ENCODE measurements at places on chromosomes 16 and 17.

GRCh38 chr16:53971616-53972015 lies 267.7 kb downstream of the FTO start:
- peak; percentile 80 for DNase-seq

- no peak for DNase-seq
Observed at GRCh38 chr17:50036455-50037261, 19.3 kb upstream of the ITGA3 start.

DNA sequence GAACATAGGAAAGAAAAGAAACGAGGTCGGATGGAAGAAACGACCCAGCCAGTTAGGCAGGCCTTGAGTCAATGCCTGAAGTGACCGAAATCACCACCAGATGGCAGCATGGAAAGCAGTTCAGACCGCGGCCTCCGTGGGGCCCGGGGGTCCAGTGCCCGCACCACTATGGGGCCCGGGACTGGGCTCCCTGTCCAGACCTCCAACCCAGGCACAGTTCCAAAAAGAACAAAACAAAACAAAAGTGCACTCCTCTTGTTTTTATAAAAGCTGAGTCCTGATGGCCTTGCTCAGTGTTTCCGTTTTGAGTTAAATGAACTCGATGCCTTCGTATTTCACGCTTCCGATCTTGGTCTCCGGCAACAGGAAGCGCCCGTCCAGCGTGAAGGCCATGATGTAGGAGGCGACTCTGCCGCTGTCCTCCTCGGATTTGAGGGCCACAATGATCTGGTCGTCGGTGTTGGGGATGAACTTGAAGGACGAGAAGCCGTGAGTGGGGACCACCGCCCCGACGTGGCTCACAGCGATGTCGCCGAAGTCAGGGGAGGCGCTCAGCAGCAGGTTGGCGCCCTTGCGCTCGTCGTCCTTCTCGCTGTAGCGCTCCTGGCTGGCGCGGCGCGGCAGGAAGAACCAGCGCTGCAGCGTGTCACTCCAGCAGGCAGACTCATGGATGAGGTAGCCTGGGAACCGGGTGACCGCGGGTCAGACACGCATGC lies 13.7 kb upstream of the LGALS3BP start:
- peak; percentile 58 for DNase-seq

DNA sequence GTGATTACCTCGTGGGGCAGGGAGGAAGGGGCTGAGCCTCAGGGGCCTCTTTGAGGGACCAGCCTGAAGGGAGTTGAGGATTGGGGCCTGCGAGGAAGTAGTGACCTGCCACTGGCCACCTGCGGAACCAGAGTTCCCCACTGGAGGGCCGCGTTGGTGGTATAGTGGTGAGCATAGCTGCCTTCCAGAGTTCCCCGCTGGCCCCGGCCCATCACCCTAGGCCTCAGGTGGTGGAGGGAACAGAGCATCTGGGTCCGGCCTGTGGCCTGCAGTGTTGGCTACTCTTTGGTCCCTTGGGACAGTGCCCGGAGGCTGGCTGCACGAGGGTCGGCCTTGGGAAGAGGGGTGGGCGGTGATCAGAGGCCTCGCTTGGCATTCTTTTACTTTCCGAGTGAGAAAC lies 20.5 kb downstream of the MGAT5B start:
- no peak for DNase-seq

GRCh38 chr16:30888856-30889499 lies 4.9 kb downstream of the BCL7C start:
- DNase-seq, result no peak

- no peak for DNase-seq
Observed at GRCh38 chr16:50836121-50836621, 94.3 kb downstream of the CYLD start.

DNA sequence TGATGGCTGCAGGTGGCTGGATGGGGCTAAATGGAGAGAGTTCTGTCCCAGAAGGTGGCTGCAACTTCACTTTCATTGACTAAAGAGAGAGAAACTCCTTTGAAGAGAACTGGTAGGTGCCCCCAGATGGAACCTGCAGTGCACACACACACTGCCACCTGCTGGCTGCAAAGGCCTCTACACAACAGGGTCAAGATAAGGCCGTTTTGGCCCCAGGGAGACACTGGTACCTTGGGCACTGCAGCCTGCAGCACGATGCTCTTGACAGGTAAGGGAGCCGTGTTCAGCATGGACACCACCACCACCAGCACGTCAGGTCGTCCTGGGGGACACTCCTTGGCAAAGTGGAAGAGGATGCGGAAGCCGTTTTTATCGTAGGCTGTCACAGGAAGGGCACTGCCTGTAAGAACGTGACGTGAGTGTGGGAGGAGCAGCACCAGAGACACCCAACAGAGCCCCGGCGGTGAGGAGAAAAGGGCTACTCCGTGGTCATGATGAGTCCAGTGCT lies 22.7 kb downstream of the GGA3 start:
- peak; percentile 57 for DNase-seq

DNA sequence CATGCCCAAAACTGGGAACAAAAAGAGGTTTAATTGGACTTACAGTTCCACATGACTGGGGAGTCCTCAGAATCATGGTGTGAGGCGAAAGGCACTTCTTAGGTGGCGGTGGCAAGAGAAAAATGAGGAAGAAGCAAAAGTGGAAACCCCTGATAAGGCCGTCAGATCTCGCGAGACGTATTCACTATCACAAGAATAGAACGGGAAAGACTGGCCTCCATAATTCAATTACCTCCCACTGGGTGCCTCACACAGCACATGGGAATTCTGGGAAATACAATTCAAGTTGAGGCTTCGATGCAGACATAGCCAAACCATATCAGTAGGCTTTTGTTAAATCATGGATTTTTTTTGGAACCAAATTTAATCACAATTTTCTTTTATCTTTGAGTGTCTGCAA lies 24.4 kb downstream of the RBL2 start:
- no peak for DNase-seq

- no peak for DNase-seq
Observed at GRCh38 chr17:7992924-7993323, 9.5 kb upstream of the GUCY2D start.

DNA sequence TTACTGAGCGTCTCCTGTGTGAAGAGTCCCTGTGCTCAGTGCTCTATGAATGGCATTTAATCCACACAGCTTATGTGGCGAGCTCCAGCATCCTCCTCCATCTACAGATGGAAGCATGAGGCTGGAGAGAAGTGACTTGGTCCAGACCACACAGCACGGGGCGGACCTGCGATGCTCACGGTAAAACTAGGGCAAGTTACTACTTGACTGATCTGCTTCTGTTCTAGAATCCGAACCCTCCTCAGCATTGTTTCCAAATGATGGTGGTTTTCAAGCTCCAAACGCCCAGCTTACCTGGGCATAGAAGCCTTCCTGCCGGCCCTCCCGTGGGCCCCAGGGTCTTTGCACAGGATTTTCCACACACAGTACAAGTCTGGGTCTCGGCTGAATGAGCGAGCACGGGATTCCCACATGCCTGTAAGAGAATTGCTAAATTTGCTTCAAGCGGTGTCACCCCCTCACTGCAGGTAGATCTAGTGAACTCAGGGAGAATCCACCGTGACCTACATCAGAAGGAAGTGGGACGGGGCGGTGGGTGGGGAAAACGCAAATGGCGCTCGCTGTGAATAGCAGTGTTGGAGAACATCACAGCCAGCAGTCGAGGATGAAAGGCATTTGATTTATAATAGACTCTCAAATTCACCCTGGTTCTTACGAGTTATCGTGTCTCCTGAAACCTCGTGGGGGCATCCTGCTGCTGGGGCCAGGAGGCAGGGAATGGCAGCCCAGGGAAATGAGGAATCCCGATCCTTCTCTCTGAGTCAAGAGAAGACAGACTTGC lies 101.1 kb downstream of the CMIP start:
- no peak for DNase-seq

- DNase-seq, result no peak
Observed at GRCh38 chr16:87816507-87817100, 50.8 kb upstream of the KLHDC4 start.

DNA sequence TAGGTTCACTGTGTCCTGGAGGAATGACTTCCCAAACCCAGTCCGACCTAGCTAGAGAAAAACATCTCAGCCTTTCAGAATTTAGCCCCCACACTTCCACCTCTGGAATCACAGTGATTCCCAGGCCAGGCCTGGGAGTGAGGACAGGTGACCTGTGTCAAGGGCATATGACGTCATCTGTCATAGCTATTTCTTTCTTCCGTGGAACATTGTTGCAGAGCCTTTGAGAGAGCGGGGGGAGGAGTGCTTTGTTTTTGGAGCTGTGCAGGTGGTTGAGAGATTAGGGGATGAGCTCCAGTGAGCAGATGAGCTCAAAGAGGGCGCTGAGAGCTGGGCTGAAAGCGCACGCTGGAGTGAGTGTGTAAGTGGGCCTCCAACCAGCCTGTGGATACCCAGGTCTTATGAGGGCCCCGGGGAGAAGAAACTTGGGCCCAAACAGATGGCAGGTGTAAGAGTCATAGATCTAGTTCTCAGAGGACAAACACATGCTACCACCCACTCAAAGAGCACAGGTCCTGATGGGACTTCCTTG lies 344.8 kb downstream of the SNX29 start:
- no peak for DNase-seq

GRCh38 chr16:69318911-69319289 lies 7.8 kb downstream of the VPS4A start:
- DNase-seq, result no peak

DNA sequence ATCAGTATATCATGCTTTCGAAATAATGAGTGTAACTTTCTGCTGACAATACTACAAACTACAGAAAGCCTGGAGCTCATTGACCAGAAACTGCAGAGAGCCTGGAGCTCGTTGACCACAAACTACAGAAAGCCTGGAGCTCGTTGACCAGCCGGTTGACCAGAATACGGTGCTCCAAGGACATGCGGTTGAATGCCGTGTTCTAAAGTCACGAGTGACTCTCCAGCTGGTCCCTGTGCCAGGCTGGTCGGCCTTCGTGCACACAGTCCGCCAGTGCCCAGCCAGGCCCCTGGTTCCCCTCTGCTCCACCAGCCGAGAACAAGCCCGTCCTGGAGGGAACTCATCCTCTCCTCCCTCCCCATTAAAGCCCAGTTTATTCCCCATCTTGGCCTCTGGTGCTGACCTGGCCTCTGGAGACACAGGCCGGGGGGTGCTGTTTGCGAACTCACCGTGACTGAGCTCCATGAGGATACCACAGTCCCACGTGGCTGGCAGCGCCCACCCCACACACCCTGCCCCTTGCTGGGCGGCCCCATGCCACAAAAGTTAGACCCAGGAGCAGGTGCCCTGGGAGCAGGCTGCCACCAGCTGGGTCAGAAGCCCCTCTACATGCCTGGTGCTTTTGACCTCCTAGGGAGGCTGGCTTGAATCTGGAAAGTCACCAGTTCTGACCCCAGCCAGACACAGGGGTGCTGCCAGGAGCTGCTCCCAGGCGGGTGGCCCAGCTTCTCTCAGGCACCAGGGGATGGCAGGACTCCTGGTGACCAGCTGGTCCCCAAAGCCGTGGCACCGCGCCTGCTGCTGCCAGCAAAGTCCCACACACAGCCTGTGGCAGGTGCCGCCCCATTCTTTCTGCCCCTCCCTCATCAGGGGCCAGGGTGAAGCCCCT lies 15.5 kb upstream of the CDH15 start:
- no peak for DNase-seq

- DNase-seq, result no peak
Observed at GRCh38 chr17:8927395-8927794, 38.1 kb downstream of the PIK3R5 start.

DNA sequence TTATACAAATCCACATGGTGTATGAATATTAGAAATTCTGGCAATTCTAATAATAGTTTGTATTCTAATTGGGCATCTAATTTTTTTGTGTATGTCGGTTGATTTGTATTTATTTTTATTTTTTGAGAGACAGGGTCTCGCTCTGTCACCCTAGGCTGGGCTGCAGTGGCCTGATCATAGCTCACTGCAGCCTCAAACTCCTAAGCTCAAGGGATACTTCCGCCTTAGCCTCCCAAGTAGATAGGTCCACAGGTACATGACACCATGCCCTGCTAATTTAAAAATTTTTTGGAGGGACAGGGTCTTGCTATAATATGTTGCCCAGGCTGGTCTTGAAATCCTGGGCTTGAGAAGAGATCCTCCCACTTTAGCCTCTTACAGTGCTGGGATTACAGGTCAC lies 104.6 kb downstream of the TRIM37 start:
- no peak for DNase-seq

GRCh38 chr16:81224824-81225223 lies 13.7 kb upstream of the BCO1 start:
- DNase-seq, result no peak

- DNase-seq, result peak; percentile 70
Observed at GRCh38 chr16:81181013-81181720, 57.3 kb upstream of the BCO1 start.

DNA sequence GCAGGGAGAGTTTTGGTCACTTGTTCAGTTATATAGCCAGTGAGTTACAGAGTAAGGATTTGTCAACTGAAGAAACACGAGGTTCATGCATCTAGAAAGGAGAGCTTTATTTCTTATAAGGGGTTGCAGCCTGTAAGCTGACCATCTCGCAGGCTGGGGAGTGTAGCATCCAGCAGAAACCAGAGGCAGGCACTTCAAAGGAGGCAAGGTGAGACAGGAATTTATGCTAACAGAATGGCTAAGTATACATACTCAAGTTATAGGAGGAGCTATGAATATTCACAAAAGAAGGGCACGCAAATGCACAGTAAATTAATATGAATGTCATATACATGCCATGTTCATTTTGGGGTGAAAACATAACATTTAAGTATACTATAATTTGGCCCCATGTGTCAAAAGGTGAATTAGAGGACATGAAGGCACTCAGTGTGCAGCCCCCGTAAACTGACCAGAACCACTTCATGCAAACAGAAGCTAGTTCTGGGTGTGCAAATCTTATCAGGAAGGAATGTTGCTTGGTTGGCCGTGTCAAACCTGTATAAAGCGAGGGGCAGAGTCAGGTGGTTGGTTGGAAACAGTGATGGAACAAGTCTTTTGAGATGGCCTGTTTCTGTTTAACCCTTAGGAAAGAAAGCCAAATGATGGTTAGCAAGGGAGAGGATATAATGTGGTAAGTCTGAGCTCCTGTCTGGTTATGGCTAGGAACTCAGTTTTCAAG lies 97.0 kb downstream of the GRIN2A start:
- no peak for DNase-seq
